ENCODE measurements at places on chromosomes 5 and 9. TPM values are rescaled to one million over a fixed set of nuclear protein-coding genes. Genes with fewer than 3 reads are reported as not detected.

DNA sequence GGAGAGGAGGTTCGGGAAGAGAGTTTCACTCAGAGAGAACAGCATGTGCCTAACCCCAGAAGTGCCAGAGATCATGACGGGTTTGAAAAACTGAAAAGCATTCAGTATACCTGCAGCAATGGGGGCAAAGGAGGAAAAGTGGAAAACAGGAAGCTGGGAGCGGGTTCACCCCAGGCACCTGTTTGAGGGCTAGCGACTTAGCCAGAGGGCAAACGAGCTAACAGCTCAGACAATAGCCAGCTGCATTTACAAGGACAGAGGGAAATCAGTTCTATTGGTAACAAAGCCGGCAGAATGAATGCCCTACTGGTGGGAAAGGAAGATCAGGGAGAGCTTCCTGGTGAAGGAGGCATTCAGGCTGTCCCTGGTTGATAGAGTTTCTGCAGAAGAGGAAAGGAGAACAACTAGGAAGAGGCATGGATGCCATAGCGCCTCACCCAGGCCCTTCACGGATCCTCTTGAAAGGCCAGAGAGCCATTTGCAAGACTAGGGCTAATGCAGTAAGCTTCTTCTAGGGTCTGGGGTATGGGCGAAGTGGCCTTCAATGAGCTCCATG, 141.7 kb upstream of the ADRA1B start:
- DNase-seq, result no peak

DNA sequence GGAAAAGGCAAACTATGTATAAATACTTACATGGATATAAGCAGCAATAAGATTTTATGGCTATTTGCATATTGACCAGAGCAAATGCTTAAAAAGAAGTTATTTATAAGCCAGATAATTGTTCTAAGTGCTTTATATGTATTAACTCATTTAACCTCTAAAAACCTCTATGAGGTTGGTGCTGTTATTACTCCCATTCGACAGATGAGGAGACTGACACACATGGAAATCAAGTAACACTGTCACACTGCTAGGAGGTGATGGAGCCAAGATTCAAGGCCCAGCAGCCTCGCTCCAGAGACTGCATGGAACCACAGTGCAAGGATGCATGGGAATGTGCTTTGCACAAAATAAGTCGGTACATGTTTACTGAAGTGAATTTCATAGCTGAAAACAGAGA, 53.7 kb downstream of the C5 start:
- no peak for DNase-seq

Gene FRMD3
- total RNA-seq, result 1.0 TPM

Gene EIF4E1B
- not detected for total RNA-seq

GRCh38 chr9:34572628-34573027, 16.9 kb downstream of the CNTFR start:
- DNase-seq, result no peak

DNA sequence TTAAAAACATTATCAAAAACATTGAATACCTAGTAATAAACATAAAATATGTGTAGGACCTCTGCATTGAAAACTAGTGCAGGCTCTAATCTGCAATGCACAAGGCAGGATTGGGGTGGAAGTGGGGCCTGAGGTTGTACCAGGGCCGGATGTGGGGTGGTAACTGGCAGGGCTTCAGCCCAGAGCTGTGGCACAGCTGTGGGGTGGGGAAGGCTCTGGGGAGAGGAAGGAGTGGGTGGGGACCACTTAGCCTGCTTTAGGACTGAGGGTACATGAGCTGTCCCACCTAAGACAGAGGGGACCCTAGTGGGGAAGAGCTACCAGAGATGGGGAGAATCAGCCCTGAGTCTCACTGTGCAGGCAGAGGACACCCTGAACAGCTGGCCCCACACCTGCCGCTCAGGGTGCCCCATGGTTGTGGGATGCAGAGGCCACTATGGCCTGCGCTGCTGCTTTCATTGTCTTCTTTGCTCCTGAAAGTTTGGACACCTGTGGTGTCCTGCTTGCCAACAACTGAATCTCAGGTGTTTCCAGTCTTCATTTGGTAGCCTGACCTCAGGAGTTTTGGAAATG, 311.4 kb downstream of the TLE4 start:
- no peak for DNase-seq

All from renal cortical epithelial cell (primary cell).